ENCODE measurements at places on chromosomes 12 and 14.

GRCh38 chr12:52612431-52613383 is 5.7 kb downstream of the KRT73 start:
- DNase-seq: no peak

GRCh38 chr14:73344319-73344718 is 107.0 kb downstream of the PAPLN start:
- no peak for DNase-seq

DNA sequence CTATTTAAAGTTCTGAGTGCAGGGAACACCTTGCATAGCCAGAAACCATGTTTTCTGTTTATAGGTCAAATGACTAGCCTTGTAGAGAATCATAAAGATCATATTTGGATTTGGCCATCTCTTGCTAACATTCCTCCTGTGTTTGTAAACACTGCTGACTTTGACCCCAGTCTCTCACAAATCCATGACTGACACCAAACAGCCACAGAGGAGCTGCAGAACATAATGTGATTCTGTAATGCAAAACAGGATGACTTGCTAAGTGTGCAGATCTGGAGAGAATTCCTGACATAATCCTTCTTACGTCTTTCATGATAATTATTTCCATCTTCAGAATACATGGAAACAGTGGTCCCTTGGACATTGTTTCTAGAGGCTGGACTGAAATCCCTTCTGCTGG is 211.8 kb downstream of the BMP4 start:
- no peak for DNase-seq

DNA sequence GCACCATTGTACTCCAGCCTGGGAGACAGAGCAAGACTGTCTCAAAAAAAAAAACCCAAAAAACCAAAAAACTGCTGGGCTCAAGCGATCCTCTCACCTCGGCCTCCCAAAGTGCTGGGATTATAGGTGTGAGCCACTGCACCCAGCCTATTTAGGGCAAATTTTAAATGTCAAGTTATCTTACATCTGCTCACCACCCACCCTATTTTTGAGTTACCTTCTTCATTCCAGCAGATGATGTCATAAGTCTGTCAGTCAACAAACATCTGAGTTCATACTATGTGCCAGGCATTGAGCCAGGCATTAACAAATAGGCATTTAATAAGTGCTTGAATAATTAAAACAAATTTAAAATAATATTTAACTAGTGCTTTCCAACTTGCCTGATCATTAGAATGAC is 21.5 kb downstream of the BATF start:
- DNase-seq: no peak

DNA sequence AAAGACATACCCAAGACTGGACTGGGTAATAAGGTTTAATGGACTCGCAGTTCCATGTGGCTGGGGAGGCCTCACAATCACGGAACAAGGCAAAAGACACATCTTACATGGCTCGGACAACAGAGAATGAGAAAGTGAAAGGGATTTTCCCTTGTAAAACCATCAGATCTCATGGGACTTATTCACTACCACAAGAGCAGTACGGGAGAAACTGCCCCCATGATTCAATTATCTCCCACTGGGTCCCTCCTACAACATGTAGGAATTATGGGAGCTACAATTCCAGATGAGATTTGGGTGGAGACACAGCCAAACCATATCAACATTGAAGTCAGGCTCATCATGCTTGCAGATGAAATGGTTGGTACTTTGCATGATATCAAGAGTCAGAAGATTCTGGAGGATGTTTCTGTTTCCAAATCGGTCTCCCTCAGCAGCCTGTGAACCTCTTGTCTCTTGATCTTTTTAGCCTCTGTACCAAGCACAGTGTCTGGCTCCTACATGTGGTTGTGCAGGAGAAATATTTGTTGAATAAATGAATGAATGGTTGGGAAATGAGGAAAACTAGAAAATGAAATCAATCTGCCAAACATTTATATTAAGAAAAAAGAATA is 98.6 kb downstream of the VRK1 start:
- DNase-seq: no peak

DNA sequence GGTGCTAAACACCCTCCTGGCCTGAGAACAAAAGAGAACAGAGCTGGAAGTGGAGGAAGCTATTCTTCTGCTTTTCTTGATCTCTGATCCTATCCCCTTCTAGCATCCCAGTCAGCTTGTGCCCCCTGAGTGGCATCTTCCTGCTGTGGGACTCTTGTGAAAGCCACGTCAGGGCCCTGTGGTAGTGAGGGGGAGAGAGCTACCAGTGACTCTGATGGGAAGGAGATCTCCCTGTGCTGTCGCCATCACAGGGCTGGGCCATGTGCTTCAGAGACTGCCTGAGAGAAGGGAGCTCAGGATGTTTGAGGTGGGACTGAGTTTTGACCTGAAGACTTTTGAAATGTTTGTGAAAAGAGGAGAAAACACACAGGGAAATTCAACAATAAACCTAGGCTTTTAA is 107.6 kb upstream of the FUT8 start:
- no peak for DNase-seq

DNA sequence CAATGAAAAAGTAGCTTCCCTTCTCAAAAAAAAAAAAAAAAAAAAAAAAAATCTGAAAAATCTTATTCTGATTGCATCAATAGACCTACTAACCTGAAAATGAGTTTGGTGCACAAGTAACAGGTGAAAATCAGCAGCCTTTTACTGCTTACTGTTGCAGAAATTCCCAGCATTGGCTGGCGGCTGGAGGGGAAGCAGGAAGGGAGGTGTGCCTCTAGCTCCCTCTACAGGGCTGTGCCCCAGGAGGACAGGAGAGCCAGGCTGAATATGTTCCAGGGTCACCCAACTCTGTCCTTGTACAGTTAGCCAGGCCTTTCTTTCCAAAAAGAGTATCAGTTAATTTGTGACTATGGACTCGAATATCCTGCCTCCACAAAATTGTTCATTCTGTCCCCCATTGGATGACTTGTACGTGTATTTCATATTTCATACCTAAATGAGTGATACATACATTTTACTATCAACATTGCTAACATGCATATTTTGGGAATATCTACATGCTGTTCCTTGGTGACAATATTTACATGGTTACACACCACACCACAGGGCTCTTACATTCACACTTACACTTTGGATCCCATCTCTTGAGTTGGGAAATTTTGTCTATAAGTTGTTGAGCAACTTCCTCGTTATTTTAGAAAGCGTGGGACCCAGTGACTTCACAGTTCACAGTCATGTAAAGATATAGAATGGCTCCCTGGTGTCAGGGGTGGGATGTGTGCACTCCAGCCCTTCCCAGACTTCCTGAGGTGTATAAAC is 124.8 kb downstream of the SAMD4A start:
- no peak for DNase-seq

GRCh38 chr14:34369648-34370030 is 92.4 kb downstream of the SPTSSA start:
- DNase-seq: no peak

GRCh38 chr14:20377171-20377570 is 33.7 kb downstream of the PARP2 start:
- DNase-seq: no peak

DNA sequence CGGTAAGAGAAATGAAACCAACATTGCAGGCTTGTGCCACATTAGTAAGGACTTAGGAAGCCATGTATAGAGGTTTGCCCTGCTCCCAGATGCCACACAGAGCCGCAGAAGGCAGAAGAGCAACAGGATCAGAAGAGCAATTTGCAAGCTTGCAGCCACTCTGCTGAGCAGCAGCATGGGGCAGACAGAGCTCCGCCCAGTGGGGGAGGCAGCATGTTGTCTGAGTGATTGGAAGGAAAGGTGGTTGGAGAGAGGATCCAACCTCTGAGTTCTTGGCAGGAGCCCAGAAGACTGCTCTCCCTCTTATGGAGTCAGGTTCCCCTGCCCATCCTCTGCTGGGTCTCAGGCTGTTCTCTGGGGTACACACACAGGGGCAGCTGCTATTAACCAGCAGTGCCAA is 2.3 kb upstream of the KRT6A start:
- DNase-seq: no peak

DNA sequence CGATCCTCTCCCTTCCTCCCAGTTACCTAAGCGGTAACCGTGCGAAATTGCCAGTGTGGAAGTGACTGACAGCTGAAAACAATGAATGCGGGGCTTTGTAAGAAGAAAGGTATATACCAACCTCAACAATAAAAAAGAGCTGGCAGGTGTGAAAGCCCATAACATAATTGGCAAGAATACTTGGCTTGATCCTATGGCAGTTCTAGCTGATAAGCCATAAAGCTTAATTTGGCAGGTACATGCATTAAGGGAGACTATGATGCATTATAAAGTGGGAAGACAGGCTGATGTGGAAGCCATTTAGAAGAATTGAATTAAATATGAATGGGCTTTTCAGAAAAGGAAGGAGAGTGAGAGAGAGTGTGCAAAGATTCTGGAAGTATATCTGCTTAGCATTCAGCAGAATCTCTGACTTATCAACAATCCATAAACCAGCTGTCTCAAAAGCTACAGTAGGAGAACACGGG is 71.3 kb downstream of the CRACR2A start:
- no peak for DNase-seq

- peak; percentile 54 for DNase-seq
Observed at GRCh38 chr14:89493877-89494634, 77.0 kb upstream of the FOXN3 start.

DNA sequence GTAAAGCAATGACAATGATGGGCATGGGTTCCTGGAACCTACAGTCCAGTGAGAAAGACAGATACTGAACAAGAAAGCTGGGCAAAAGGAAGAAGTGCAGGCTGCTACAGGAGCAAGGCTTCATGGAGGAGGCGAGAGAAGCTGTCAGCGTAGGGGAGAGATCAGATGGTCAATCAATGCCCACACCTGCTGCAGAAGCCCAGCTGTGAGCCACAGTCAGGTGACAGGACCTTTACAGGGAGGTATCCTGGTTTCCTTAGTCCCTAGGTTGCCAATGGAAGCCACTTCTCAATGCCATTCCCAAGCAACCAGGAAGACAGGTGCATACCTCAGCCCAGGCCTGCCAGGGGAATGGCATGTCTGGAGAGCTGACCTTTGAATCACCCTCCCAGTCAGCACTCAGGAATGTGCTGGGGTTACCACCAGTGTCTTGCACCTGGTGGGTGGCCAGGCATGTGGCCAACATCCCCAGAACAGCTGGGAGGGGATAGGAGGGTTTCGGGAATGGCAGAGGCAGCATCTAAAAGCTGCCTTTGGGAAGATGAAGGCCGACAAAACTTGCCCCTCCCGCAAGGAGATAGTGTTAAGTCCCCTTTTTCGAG is 170.3 kb downstream of the TTC7B start:
- DNase-seq: no peak

- DNase-seq: no peak
Observed at GRCh38 chr12:90173499-90174197, 465.0 kb upstream of the ATP2B1 start.

DNA sequence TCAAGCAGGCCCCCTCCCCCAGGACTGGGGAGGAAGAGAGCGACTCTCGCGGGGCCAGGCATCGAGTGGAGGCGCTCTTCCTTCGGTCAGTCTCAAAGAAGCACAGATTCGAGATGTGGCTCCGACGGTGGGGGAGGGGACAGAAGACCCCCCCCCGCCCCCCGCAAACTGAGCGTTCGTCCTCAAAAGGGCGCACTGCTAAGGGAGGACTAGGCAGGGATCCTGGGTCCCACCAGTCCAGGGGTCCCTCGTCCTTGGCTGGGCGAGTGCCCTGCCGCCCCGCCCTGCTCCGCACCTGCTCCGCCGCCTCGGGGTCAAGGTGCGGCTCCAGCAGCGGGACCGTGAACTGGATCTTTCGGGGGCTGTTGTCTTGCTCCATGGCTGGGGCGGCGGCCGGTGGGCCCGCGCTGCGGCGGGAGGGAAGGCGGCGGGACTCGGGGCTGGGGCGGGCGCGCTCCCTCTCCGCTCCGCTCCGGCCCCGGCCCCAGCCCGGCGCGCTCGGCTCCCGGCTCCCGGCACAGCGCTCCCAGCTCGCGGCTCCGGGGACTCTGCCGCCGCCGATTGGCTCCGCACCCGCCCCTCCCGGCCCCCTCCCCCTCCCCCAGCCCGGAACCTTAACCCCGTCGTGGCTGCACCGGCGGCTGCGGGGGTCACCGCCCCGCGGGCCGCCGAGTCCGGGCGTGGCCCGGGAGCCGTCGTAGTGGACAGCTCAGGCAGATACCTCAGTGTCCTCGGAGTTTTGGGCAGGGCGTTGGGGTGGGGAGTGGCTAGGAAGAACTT is at the start of gene PPP1R1A:
Gene PPP1R1A, minus strand, starts transcription at position 550 of the 780 bp plus-strand sequence. Its CDS starts 171 bp downstream, at position 379.
- no peak for DNase-seq

- no peak for DNase-seq
Observed at GRCh38 chr12:79782172-79782900, 91.6 kb upstream of the PAWR start.

GRCh38 chr12:32031109-32031508 is 71.9 kb downstream of the RESF1 start:
- DNase-seq: no peak

DNA sequence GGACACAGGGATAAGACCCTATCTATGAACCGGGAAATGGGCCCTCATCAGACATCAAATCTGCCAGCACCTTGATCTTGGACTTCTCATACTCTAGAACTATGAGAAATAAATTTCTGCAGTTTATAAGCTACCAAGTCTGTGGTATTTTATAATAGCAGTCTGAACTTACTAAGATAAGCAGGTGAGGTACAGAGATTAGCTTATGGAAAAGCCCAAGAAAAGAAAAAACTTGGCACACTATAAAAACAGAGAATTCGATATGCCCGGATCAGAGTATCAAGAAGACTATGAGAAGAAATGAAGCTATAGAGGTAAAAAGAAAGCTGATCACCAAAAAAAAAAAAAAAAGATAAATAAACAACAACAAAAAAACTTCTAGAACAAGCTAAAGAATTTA is 52.6 kb downstream of the EEA1 start:
- no peak for DNase-seq

- DNase-seq: no peak
Observed at GRCh38 chr12:124303579-124304313, 8.9 kb downstream of the RFLNA start.

- DNase-seq: peak; percentile 49
Observed at GRCh38 chr12:989751-990660, 1.0 kb upstream of the ERC1 start.

DNA sequence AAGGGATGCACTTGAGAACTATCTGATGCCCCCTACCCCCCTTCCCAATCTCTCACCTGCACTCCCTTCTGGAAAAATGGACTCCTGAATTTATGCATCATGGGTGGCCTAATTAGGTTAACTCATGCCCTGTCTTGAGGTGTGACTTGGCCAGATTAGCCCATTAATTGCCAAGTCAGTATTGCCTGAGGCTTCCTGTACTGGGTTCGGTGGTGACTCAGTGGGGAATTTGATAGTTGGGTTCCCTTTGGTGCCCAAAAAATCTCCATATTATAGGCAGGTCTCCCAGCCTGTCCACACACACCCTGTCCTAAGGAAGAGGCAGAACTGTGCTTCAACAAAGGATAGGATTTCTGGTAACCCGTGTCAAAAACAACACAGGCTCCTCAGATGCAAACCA is 146.1 kb downstream of the CHST11 start:
- DNase-seq: no peak
